ENCODE measurements at places on chromosomes 7 and 10.

DNA sequence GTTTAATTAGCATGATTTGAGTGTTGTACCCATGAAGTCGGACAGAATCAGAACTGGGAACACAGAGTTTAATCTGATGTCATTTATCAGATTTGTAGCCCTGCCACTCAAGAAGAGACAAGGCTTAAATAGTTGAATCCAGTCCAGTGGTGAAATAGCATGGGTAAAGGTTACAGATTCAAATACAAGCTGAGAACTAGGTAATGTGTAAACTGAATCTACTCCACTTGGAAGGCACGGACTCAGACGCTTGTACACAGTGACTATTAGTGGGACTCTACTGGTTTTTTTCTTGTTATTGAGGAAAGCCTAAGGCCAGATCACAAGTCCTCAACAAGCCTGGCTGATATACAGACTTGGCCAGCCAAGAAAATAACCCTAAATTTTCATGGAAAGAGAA is 142.9 kb downstream of the CTTNBP2 start:
- DNase-seq = no peak

GRCh38 chr10:21715531-21716195 is 181.6 kb downstream of the MLLT10 start:
- DNase-seq = no peak

GRCh38 chr10:14329746-14330173 is 964 bp downstream of the FRMD4A start:
- no peak for DNase-seq

DNA sequence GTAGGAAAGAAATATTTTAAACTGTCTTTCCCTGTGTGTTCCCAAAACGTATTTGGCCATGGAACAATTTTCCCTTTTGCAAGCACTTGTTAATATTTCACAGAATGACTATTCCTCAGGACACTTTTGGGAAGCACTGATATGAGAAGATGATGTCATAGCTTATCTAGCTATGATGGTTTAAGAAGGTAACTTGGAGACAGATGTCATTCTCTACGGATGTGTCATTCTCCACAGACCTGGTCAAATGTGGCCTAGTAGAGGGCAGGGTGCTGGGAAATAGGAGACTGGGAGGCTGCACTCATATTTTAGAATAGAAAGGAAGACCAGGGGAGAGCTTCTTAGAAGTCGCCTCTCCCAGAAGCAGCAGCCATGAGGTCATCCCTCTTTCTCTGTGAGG is 220.7 kb upstream of the GLI3 start:
- no peak for DNase-seq

DNA sequence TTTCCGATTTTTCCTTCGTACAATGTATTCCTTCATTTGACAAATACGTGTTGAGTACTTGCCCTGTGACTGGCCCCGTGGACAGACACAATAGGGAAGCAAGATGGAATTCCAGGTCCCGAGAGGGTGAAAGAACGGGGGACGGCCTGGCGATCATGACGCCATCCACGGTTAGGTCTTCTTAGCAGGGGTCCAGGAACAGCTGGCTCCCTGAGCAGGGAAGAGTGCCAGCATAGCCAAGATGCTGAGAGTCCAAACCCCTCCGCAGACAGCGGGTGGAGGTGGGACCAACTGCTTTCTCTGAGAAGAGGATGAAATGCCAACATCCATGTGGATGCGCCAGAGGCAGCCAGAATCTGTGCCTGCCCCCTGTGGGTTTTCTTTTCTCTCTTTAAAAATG is 143.7 kb downstream of the DYNC2I1 start:
- no peak for DNase-seq

DNA sequence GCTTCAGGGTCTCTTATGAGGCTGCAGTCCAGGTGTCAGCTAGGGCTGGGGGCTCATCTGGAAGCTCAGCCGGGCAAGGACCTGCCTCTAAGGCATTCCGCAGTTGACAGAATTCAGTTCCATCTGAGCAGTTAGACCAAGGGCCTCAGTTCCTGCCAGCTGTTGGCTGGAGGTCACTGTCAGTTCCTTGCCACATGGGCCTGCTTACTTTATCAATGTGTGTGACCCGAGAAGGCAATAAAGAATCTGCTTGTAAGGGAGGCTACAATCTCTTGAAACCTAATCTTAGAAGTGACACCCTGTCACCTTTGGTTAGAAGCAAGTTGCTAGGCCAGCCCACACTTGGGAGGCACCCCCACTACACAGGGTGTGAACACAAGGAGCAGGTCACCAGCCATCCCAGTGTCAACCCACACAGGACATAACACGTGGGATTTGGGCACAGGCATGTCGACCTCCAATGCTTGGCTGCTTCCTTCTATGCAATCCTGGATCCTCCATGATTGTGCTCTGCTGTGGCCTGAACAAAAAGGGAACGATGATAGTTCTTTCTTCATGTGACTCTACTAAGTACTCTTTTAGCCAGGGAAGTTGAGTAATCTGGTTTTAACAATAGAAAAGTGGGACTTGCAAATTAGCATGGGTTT is 41.8 kb downstream of the MTURN start:
- DNase-seq = no peak

- DNase-seq = no peak
These were observed 33.6 kb downstream of the GPER1 start for GRCh38 chr7:1121476-1121875.

GRCh38 chr10:93198401-93199131 is 124.9 kb downstream of the CYP26A1 start:
- DNase-seq = no peak

- no peak for DNase-seq
These were observed 43.2 kb downstream of the WDFY4 start for GRCh38 chr10:48727866-48728265.

- DNase-seq = no peak
These were observed 17.9 kb downstream of the PITRM1 start for GRCh38 chr10:3154666-3155065.

- no peak for DNase-seq
These were observed 3.4 kb upstream of the PPP2R2D start for GRCh38 chr10:131897297-131897899.

GRCh38 chr10:102452672-102453340 is 1.5 kb upstream of the C10orf95 start:
- peak; percentile 30 for DNase-seq

DNA sequence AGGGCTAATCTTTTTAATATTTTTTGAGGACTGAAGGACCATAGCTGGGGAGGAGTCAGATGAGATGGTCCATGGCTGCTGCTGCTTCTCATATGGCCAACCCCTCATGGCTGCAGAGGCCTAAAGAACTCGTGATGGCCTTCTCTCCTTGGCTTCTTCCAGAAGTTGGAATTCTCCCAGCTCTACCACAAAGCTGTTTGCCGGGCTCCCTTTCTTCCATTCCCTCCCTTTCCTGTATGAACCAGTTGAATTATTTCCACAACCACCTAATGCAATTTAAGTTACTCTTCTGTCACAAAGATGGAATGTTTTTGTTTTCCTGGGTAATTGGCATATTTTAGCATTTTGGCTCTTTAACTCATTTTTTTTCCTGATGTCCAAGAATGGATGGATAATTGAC is 80.7 kb downstream of the PHTF2 start:
- DNase-seq = no peak

GRCh38 chr10:3749600-3749999 is 35.4 kb downstream of the KLF6 start:
- no peak for DNase-seq

DNA sequence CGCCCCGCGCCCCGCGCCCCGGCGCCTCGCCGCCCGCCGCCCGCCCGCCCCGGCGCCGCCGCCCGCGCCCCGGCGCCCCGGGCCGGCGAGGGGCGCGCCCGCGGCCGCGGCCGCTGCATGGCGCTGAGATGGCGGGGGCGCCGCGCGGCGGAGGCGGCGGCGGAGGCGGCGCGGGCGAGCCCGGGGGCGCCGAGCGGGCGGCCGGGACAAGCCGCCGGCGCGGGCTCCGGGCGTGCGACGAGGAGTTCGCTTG is 174 bp downstream of the ADCY1 start:
- no peak for DNase-seq

- no peak for DNase-seq
These were observed 9.4 kb downstream of the ASB13 start for GRCh38 chr10:5656737-5657579.

DNA sequence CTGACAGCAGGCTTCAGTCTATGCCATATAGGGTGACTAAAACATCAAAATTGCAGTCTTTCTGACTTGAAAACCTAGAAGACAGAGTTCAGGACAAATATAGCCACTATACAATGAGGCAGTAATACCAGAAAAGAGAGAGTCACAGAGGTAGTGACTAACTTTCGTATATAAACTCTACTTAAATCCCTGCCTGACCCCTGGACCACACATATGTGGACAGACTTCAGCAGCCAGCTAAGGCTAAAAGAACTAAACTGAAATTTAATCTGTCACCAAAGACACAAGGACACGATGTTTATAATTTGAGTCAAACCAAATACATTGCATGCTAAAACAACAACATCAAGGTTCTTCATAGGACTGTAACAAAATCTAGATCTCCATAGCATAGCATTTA is 64.6 kb upstream of the MACROH2A2 start:
- no peak for DNase-seq

DNA sequence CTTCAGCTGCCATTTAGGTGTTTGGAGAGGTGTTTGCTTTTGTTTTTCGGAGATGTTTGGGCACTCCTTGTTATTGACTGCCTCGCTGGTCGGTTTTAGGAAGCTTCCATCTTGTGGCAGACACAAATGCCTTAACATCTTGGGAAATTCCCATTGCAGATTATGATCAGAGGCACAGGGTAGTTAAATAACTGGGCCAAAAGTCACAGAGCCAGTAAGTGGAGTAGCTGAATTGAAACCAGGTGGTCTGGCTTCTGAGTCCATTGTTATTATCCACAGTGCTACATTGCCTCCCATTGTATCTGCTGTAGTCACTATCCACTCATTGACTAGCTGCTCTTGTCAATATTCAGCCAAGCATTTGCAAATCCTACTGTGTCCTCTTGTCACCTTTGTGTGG is 138.2 kb upstream of the PLPP4 start:
- DNase-seq = no peak

DNA sequence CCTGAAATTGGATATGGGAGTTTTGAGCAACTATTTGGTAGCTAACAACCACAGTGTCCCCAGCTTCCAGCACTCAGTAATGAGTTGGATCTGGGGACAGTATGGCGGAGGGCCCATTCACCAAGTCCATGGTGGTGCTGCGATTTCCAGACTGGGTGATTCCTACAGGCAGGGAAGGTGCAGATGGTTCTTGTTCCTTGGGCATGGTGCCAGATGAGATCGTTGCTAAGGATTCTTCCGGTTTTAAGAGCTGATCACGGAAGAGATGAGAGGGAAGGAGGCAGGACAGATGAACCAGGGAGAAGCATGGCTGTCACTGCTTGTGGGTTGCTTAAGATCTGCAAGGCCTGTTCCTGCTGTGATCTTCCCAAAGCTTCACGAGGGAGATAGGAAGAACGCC is 380.3 kb downstream of the TCERG1L start:
- DNase-seq = no peak

DNA sequence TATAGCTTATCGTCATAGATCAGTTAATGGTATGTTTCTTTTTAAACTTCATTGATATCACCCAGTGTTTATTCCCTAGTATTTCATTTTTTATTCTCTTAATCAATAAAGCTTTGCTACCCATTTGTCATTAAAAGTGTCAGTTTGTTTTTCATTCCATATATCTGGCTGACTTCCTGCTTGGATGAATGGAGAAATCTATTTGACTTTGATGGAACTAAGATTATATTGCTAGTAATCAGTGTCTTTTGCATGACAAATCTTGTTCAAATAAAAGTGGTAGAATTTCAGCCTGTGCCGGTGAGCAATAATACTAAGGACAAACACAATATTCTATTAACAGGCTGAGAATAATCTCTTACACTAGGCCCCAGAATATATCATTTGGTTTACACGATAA is 203.3 kb downstream of the SEC23IP start:
- DNase-seq = no peak

- no peak for DNase-seq
These were observed 10.8 kb upstream of the RNF216 start for GRCh38 chr7:5792268-5792667.

GRCh38 chr10:28973309-28973972 is 296.1 kb downstream of the BAMBI start:
- no peak for DNase-seq
